ENCODE measurements at places on chromosomes 4 and X.

GRCh38 chr4:16883806-16884205, 14.6 kb downstream of the LDB2 start:
- DNase-seq: no peak

GRCh38 chr4:153333874-153334273, 10.6 kb upstream of the MND1 start:
- DNase-seq: no peak

DNA sequence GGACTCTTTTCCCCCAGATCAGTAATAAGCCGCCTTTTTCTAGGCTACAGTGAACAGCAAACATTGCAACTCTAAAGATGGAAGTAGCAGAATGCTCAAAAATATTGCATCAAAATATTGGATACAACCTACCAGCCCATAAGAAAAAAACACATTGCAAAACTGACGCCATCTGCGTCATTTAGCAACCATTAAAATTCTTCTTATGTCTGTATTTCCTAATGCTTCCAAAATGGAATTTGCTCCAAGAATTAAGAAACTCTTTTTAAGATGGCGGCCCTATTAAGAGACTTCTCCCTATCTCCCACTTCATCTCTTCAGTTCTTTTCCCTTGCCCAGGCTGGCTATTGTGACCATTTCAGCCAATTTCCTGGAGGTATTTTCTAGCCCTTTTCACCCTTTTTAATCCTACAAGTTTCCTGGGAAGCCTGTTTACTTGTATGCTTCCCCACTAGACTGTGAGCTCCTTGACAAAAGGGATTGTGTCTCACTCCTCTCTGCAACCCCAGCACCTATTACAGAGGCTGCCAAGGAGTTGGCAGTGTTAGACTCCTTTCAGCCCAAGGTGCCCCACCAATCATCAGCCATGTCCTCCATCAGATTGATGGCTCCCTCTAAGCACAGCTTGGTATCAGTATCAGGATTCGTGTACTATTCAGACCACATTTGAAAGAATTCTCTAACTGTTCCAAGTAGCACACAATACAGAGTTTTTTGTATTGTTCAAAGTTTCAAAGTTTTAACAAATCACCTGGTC, 4.4 kb downstream of the GPC3 start:
- DNase-seq: no peak

DNA sequence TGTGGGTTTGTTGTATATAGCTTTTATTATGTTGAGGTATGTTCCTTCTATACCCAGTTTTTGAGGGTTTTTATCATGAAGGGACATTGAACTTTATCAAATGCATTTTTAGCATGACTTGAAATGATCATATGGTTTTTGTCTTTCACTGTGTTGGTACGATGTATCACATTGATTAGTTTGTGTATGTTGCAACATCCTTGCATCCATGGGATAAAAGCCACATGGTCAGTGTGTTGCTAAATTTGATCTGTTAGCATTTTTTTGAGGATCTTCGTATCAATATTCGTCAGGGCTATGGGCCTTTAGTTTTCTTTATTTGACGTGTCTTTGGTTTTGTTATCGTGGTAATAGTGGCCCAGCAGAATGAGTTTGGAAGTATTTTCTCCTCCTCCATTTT, 11.3 kb upstream of the BLTP1 start:
- no peak for DNase-seq

GRCh38 chr4:6686104-6686787, 7.4 kb upstream of the S100P start:
- DNase-seq: no peak

GRCh38 chrX:122441451-122441850, 742.6 kb upstream of the GRIA3 start:
- no peak for DNase-seq

- DNase-seq: no peak
Observed at GRCh38 chr4:140367738-140368137, 5.7 kb upstream of the SCOC start.

DNA sequence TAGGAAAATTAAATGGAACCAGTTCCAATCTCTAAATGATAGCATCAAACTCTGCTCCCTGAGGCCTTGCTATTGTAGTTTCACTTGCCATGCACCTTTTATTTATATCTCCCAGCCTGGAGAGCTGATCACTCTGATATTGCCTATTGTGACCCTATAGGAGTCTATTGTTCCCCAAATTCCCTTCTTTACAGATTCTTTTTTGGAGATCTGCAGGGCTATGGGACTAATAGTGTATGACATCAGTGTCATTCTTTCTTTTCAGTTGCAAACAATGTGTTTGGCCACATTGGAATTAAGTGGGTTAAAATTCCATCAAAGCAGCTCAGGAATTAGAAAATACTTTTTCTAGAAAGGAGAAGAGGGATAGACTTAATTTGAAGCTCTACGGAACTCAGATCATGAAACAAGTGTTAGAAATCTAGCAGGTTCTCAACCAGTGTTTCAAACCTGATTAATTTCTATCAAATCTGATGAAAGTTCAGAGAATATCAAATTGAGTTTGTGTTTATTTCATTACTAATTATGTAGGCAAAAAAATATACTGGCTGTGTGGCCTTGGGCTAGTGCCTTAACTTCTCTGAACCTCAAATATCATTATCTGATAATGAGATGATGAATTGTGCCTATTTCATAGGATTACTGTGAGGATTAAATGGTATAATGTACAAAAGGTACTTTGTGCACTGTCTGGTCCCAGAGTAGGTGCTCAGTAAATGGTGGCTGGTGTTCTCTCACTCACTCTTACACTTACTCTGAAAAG, 71.4 kb downstream of the COL4A6 start:
- no peak for DNase-seq

- DNase-seq: no peak
Observed at GRCh38 chr4:20178902-20179576, 72.7 kb upstream of the SLIT2 start.

- DNase-seq: no peak
Observed at GRCh38 chr4:125994024-125994423, 679.3 kb downstream of the FAT4 start.

DNA sequence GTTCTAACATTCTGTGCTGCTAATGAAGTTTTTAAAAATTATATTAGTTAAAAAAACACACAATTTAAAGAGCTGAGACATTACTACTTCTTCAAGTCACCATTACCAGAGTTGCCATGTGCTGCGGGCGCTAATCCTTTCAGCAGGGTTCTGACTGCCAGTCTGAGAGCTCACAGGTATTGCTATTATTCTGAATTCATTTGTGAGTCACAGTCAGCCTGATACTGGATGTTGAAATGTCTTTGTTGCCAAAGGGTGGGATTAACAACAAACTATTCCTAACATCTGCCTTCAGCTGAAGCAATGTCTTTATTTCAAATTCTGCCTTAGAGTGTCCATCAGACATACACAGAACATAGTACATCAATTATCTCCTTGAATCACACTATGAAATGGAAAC, 197.1 kb upstream of the FGF13 start:
- no peak for DNase-seq

DNA sequence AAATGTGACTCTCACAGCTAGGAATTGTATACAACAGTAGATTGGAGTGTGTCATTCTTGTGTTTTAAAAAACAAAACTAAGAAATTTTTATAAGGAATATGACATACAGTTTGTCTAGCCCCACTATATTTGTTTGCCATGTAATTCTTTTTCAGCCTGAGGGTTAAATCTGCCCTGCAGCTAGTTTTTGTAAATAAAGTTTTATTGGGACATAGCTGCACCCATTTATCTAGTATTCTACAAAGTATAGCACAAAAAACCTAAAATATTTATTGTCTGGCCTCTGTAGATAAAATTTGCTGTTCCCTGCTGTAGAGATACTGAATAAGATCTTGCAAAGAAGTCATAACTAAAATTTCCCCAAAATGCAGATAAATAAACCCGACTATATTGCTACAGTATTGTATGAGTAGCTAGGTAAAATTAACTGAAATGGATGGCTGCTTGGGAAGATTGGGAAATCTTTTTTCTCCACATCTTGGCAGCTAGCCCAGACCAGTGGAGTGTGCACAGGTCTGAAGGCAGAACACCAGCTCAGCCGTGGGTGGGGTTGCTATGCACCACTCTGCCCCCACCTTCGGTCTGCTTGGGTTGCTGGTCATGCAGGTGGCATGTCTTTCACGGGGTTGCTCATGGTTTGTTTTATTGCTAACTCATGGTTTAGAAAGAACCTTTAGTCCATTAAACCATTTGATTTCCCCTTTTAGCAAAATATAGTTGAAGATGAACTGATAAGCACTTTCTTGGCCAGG, 127.9 kb downstream of the KLHL8 start:
- no peak for DNase-seq

DNA sequence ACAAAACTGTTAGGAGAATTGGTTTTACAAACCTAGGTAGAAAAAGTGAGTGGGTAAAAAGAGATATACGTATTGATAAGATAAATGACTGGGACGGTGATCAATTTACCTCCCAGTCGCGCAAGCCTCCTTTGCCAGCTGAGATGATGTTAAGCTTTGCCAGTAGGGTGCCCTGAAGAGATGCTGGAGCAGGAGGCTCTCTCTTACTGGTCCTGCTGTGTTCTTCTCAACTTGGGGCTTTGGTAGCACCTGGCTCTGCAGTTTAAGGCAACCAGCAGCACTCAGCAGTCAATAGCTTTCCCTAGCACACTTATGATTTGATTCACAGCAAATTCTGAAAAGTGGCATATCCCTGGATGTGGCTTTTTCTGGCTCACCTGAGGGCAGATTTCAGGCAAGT, 1461.7 kb downstream of the ADGRL3 start:
- DNase-seq: no peak

DNA sequence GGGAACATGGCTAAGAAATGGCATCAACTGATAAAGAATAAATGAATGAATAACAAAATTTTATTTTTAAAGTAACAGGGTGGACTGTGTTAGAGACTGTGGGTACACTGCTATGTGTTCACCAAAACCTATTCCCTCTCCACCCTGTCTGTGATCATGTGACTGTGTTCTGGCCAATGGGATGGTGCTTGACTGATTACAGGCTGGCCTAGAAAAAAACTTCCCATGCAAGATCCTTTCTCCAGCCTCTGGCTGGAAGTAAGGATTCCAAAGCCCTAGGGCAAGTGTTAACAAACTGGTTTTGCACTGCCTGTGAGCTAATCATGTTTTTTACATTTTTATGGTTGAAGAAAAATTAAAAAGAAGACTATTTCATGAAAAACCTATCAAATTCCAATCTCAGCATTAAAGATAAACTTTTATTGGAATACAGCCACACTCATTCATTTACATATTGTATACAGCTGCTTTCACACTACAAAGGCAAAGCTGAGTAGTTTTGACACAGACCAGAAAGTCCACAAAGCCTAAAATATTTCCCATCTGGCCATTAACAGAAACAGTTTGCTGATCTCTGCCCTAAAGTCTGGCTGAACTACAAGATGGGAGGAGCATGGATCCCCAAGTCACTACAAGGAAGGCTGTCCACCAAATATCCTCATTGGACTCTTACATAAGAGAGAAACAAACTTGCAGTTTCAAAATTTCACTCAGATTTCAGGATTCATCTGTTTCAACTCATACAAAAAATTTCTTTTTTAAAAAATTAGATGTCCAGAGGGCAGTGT, 133.2 kb downstream of the ARHGAP6 start:
- DNase-seq: no peak

GRCh38 chrX:108312011-108312410, 126.2 kb downstream of the COL4A6 start:
- no peak for DNase-seq

DNA sequence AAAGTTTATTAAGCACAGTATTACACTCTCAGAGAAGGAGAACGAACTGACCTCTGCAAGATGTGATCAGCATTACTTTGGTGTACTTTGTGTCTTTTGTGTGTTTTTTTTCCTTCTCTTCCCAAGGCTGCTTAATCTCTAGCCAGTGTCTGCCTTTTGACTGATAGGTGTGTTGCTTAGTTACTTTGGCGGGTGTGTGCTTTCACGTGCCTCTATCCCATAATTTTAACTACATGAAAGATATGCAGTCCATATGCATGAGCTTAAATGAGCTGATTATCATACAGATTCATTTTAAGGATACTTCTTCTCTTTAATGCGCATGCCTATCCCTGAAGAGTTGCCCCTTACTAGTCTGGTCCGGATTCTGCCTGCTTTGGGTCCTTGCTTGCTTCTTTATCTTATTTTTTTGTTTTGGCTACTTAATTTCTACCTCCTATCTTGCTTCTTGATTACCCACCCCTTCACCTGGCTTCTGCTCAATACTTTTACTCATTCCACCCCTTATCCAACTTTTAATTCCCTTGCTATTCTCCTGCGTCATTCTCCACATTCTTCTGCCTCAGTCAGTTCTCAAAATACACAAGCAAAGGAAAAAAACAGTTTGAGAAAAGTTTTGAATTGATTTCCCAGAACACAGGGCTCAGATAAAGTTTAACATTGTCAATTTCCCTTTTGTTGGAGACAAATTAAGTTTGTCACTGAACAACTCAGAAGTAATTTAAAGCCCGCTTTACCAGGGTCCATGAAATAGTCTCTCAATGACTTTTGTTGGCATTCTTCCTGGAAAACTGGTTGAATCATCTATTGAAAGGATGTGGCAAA, 182.0 kb downstream of the TENT5D start:
- no peak for DNase-seq

DNA sequence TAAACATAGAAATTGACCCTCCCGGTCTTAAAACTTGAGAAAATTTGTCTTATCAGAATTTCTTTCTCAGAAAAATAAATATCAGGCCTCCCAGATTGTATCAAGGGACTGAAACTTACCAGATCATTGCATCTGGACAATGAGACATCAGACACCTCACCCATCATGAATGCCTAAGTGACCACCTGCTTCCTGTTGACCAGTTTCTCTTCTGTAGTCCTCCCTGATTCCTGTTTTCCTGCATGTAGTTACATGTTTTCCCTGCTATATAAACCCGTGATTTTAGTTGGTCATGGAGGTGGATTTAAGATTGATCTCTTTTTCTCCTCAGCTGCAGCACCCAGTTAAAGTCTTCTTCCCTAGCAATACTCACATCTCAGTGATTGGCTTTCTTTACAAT, 548.1 kb downstream of the PPP4R3C start:
- DNase-seq: no peak

All from stimulated activated CD4-positive, alpha-beta T cell treated with anti-CD3 and anti-CD28 coated beads, Interleukin-1b, Interleukin-23, amount 100 ng/mL, for 1 hour (primary cell).